ENCODE measurements at places on chromosomes 3 and 15.

- DNase-seq, result no peak
Measured at GRCh38 chr3:186067360-186068242, 41.3 kb downstream of the ETV5 start.

- no peak for DNase-seq
Measured at GRCh38 chr3:14566812-14567211, 26.7 kb upstream of the GRIP2 start.

DNA sequence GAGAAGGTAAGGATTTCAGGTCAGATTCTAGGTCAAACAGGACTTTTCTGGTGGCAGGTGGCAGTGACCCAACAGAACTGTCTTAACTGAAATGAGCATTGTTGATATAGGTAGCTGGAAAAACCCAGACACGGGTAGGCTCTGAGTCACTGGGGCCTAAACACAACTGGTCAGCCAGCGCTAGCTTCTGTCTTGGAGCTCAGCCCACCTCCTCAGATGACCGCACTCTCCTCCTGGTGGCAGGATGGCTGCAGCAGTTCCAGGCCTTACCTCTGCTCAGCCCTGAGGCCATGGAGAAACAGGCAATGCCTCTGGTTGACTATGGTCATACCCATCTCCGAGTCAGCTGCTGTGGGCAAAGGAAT lies 61.1 kb upstream of the GATA2 start:
- peak; percentile 65 for DNase-seq

DNA sequence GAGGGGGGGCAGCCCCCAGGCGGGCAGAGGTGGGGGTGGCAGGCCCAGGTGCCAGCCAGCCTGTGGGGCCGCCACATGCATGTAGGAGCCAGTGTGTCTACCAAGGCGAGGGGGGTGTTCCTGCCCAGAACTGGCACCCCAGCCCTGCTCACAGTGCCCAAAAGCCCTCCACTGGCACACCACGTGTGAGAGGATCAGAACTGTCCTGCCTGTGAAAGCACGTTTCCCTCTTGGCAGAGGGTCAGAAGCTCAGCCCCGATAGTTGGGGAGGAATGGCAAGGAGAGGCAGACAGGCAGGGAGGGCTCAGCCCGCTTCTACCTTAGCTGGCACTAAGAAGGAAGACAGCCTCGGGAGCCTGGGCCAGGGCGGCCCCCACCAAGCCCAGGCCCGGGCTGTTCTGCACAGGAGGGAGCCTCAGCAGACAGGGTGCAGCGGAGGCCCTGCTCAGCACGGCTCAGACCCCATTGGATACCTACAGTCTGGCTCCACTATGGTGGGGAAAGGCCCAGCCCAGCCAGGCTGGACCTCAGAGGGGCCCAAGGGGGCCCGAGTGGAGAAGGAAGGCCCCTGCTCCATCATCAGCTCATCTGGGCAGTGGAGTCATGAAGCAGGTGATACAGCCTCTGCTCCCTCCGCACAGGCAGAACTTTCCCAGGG lies 84.8 kb upstream of the LINGO1 start:
- DNase-seq, result no peak

DNA sequence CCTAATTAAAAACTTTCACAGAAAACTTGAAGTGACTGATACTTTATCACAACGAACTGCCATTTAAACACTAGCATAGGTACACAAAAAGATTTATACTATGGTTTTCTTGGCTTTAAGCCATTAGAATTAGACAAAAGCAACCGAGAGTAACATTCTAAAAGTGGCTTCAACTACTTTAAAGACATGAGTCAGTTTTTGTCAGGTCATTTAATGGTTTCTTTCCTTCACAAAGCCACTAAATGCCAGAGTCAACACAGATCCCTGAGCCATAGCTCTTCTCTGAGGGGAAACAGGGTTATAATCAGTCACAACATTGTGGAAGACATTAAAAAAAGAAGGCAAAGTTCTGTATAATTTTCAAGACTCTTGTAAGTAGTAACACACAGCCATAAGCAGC lies 54.6 kb downstream of the CAPN3 start:
- peak; percentile 30 for DNase-seq

DNA sequence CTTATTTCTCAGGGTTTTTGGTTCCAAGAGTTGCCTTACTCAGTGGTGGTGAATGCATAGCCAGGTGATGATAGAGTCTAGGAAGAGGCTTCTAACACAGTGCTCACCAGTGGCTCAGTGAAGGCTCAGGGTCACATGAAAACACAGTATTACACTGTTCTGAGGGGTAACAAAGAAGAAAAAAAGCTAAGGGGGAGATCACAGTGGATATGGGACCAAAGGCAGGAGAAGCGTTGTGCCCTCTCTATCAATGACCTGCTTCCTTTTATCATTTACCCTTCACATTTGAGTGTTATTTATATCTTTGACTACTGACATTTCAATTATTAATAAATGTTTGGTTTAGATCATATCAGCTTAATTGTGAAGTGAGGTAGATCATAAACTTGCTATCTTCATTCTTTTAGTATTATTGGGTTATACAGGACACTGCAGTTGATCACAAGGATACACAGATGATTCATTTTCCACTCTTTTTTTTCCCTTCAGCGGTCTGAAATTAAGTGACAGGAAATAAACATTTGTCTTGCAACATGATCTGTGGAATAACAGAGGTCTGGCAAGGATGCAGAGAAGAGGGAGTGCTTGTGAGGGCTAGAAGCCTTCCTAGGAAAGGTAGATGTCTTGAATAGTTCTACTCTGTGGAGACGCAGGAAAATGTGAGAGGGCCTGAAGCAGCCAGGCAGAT lies 171.7 kb downstream of the C3orf38 start:
- DNase-seq, result peak; percentile 71

GRCh38 chr15:63041974-63042876 lies at the start of gene TPM1:
Gene TPM1 (plus strand): TSS chr15:63042747. CDS start chr15:63042830, 83 bp downstream.
- DNase-seq, result peak; percentile 49

GRCh38 chr3:20924646-20925385 lies 738.8 kb upstream of the SGO1 start:
- DNase-seq, result no peak

GRCh38 chr15:53031469-53031868 lies 241.3 kb upstream of the ONECUT1 start:
- DNase-seq, result no peak

DNA sequence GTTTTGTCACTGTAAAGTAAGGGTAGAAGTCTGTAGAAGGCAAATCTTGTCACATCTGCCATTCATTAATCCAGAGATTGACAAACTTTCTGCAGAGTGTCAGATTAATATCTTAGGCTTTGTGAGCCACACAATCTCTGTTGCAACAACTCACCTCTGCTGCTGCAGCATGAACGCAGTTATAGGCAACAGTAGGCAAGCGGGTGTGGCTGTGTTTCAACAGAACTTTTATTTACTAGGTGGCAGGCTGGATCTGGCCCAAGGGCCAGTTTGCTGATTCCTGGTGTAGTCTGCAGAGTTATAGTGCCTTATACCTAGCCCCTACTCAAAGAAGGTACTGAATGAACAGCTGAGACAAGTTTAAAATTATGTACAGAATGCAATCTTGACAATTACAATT lies 396.7 kb downstream of the FOXP1 start:
- no peak for DNase-seq

- no peak for DNase-seq
Measured at GRCh38 chr3:133208184-133208583, 170.0 kb downstream of the TMEM108 start.

- no peak for DNase-seq
Measured at GRCh38 chr15:80766275-80766674, 12.9 kb upstream of the CEMIP start.

DNA sequence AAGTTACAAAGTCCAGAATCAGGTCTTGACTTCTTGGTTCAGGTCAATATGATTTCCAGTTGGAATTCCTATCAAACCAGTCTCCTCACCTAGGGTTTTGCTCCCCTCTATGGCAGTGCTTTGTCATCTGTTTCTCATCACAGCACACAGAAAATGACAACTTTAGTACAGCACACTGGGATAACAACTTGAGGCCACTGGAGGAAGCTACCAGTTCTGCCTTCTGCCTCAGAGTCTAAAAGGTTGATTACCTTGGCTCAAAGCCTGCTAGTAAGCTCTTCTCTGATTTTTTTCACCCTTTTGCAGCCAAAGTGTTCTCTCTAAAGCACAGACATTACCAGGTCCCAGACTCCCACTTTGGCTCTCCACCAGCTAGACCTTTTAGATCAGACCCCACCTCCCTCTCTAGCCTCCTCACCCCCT lies 24.8 kb upstream of the TRIM59 start:
- DNase-seq, result no peak

GRCh38 chr3:126053513-126053912 lies 30.4 kb downstream of the SLC41A3 start:
- DNase-seq, result peak; percentile 3

DNA sequence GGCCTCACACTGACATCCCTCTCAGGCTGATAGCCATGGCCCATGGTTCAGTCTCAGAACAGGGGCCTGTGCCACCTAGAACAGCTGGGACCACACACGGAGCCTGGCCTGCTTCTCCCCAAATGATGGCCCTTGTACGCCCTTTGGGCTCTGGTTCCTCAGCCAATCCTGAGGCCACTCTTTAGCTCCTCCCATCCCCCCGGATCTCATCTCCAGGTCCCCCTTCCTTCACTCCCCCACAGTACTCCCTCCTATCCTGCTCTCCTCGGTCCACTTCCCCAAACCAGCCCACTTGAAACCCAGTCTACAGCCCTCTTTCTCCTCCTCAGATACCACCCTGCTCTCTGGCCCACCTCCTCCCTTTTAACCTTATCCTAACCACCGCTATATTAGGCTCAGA lies 17.8 kb upstream of the ZFYVE19 start:
- no peak for DNase-seq

DNA sequence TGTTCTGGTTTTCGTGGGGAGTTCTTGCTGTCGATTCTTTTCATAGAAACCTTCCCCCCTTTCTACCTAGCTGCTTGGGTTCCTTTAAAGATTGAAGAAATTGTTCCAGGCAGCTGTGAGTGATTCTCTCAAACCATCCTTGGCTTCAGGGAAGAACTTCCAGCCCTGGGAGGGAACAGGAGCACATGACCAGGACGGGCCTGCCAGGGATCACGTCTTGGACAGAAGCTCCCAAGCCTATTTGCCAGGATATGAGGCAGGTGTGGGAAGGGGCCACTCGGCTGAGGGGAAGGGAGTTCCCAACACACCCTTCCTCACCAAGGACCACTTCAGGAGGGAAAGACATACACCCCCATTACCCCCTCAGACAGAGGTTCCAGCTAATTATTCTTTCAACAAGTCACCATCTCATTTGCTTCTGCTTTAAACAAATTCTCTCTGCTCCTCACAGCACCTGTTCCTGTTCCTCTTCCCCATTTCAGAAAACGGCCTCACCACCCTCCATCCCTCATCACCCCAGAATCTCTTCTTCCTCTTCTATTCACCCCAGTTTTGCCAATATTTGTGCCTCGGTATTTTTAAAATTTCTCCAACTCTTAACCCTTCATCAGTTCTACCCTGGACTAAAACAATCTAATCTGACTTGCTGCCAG lies 62.5 kb downstream of the WHAMM start:
- no peak for DNase-seq

DNA sequence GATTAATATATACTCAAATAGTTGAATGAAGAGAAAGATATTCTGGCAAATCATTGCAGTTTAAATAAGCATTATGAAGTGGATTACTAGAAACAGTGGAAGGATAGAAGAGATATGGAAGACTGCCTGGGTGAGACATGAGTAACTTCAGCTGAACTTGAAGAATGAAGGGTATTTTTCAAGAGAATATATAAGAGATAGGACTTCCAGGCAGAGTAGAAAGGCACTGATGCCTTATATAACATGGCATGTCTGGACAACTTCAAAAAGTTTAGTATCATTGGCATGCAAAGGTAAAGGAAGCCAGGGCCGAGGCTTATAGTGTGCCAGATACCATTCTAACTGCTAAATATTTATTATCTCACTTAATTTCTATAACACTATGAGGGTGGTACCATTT lies 126.5 kb upstream of the SLC7A14 start:
- no peak for DNase-seq

All from PC-3 (cell line).